ENCODE measurements at places on chromosomes 1 and 21.

- DNase-seq: no peak
These were observed 66.0 kb downstream of the BCAR3 start for GRCh38 chr1:93615582-93616150.

DNA sequence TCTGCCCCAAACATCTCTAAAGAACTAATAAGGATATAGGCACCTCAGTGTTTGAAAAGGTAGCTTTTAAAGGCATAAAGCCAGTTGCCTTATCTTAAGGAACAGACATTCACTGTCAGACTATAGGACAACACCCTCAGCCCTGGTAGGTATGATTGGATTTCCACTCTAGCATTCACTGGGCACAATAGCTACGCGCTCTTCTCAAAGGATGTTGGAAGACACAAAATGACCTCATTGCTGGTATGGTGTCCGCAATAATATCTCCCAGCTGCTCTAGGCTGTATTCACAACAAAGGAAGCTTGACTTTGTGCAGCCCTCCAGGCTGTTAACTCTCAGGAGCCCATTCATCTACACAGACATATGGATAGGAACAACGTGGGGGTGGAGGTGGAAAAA is 119.4 kb upstream of the CXADR start:
- no peak for DNase-seq

DNA sequence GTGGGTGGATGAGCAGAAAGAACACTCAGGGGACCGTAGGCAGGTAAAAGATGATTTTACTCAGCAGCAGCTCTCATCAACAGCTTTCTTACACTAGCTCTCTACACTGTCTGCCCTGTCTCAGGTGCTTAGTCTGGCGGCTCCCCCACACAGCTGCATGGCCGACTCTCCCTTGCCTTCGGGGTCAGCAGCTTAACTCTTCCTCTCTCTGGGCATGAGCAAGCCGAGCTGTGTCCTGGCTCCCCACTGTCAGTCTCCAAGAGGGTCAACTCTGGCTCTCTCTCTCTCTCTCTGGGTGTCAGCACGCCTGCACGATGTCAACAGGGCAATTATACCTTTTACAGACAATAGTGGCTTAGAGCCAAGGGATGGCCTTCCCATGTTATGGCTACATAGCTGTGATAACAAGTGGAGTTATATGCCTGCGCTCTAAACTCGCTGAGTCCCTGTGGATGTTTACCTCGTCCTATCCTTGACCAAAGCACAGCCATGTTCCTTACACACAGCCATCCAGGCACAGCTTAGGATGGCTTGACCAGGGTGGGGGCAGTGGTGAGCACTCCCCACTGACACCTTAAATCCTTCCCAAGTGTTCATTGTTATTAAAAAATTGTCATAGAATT is 3.1 kb upstream of the BCL10 start:
- no peak for DNase-seq

GRCh38 chr1:177281901-177282300 is 111.1 kb downstream of the BRINP2 start:
- no peak for DNase-seq

GRCh38 chr21:44390886-44391285 is 37.5 kb downstream of the TRPM2 start:
- DNase-seq: no peak

DNA sequence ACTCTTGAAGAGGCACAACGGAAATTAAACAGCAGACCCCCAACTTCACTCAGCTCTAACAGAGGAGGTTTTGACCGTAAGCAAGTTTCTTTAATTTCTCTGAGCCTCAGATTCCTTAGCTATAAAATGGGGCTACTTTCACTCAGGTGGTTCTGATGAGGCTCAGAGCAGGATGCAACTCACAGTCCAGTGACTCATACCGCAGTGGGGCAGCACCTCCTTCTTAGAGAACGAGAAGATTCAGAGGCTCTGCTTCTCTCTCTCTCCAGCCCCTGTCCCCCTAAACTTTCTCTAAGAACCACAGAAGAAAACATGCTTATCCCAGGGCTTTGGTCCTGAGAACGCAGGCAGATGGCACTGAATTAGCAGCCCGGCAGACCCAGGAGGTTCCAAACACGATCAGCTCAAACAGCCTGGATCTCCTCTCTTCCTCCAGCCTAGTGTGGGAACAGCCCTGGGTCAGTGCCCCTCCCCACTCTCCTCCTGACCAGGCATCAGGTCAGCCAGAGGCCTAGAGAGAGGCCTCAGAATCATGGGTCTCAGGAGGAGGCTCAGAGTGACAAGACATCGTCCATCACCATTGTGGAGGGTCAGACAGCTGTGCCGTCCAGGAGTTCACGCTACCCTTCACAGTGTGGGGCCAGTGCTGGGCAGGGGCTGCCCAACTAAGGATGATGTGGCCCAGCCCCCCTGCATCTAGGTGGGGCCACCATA is 433.0 kb downstream of the PTPRU start:
- DNase-seq: no peak

- DNase-seq: no peak
These were observed 12.1 kb downstream of the BLACAT1 start for GRCh38 chr1:205443585-205444299.

GRCh38 chr21:17488620-17489019 is 24.2 kb upstream of the CXADR start:
- DNase-seq: no peak

DNA sequence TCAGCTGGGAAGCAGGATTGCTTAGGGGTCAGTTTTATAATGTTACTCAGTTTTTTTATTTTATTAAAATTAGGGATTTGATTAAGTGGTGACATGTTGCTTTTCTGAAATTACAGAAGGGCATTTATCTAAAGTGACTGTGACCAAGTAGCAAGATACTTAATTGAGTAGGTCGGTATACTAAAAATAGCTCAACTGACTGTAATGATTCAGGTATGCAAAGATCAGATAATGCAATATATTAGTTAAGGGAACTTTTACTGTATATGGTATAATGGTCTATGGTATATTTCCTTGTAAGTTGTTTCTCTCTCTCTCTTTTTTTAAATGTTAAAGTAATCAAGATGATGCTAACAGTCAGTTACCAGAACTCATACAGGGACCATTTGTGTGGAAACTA is 26.2 kb downstream of the RLF start:
- DNase-seq: no peak

DNA sequence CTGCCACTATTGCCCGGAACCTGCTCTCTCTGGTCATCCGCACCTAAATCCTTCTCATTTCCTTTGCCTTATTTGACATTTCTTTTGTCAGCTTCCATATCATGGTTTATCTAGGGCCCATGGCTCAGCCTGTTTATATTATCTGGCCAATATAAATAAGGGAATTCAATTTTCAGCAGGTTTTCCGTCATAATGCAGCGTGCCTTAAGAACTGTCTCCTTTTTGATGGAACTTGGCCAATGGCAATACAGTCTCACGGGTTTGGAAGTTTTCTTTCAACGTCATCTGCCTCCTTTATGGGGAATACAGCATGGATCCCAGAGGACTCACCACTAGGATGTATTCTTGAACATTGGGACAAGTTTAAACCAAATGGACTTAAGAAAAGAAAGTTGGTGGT is 77.8 kb upstream of the KIAA0040 start:
- DNase-seq: no peak

DNA sequence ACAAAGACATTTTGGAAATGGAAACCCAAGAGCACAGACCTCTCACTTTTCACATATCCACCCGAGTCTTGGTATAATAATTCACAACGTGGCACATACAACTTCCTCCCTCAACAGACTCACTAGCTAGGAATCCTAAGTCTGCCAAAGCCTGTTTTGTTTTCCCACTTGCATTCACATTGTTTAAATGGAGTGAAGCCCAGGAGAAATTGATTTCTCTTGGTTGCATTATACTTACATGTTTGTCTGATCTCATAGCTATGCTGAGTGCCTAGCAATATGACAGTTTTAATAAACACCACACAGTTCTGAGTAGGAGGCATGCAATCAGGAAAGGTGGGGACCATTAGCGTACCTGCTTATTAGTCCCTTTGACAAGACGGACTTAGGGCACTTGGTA is 348.6 kb upstream of the ADGRL4 start:
- DNase-seq: no peak

DNA sequence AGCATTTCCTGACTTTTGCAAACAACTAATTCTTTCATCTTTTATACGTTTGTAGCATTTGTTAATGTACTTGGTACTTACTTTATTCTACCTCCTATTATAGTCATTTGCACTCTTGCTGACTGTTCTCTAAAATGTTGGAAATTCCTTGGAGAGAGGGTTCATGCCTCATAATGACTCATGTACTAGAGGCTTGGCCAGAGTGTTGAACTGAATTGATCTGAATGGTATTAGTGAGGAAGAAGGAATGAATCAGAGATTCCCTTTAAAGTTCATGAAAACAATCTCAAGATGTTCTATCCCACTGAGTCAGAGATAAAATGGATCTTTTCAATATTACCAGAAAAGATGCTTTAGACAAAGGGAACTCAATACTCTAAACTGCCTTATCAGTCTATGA is 383.4 kb downstream of the SEC16B start:
- DNase-seq: no peak

DNA sequence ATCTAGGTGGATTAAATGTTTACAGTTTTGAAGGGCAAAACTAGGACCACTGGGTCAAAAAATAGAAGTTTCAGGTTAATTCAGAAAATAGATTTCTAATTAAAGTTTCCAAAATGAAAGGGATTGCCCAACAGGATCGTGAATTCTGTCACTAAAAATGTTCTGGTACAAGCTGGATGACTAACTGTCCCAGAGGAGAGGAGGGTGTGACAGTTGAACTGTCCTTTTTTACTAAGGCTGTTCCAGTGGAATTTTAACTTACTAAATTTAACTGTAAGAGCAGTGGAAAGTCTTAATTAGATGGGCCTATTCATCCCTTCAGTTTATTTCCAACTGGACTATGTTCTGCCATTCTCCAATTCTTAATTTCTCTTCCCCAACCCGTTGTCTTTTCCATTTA is 7.2 kb downstream of the SNX7 start:
- DNase-seq: no peak

GRCh38 chr1:195188821-195189220 is 1419.4 kb downstream of the KCNT2 start:
- no peak for DNase-seq

DNA sequence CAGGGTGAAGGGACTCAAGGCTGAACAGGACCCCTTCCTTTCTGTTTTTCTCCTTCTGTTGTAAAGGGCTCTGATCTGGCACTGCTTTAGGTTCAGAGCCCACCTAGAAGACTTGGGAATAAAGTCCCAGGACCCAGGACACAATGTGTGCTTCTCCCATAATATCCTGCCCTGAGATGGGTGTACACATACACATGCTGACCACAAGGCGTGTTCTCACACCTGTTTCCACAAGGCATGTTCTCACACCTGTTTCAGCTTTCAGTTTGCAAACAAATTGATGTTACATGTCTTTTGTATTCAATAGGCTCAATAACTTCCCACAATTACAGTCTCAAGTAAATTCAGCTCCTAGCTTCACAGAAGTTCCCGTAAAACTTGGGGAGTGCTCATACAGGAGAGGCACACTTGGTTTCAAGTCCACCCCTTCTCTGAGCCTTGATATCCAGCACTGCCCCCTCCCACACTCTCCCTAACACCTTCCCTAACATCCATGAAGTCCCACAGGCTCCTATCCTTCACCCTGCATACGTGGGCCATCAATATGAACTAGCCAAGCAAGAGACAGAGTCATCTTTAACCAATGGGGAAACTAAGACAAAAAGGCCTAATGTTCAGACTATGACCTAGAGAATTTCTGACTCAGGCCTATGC is 41.7 kb downstream of the ERI3 start:
- DNase-seq: no peak

- no peak for DNase-seq
These were observed 21.6 kb downstream of the PSEN2 start for GRCh38 chr1:226891846-226892523.

DNA sequence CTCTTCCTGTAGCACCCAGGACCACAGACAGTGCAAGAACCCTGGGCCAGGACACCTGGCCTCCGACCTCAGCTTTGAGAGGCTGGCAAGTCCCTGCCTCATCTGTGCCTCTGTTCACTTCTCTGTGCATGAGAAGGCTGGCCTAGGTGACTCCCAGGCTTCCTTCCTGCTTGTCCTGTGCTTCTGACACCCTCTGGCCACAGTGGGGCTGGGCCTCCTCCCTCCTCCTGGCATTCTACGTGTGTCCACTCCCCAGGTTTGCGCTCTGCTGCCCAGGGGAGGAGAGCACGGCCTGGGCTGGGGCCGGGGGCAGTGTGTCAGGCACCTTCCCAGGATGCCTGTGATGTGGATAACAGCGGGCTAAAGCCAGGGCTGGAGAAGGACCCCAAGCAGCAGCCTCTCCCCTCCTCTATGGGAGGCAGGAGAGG is 30.3 kb upstream of the PKP1 start:
- DNase-seq: no peak

- DNase-seq: no peak
These were observed 104.0 kb downstream of the PAX7 start for GRCh38 chr1:18734461-18735223.

DNA sequence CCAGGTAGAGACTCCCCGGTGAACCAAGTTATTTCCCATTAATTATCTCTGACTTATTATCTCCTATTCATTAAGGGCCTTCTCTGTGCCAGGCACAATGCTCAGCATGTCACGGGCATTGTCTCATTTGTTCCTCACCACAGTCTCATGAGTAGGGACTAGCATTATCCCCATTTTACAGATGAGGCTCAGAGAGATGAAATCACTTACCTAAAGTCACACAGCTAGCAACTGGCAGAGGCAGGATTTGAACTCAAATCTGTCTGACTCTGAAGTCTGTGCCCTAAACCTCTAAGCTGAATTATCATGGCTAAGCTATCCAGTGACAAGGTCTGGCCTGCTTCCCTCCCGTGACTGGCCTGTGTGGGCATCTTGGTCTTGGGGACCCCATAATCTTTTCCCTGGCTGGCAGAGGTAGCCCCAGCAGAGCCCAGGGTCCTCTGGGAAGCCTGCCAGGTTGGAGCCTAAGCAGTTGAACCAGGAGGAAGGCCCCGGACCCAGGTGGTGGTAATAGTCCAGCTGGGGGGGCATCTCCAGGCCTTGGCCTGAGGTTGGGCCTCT is 4.5 kb downstream of the MAP7D1 start:
- no peak for DNase-seq

DNA sequence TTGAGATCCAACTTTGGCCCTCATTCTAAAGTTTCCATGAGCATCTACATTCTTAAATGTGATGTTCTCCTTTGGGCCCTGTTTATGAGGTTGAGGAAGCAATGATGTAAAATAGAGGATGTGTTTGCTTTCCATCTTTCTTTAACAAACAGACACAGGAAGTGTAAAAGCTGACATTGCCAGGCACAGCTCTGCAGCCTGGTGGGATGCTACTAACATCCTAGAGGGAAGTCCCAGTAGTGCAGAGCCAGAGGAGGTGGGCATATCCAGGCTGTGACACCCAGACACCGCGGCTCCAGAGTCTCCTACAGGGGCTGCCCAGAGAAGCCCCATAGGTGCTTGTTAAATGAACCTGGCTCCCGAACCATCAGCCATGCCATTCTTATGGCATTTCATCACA is 16.2 kb downstream of the OLFML2B start:
- no peak for DNase-seq

GRCh38 chr1:94778808-94779207 is 41.3 kb upstream of the SLC44A3 start:
- DNase-seq: no peak

- DNase-seq: no peak
These were observed 5.0 kb downstream of the PTPRC start for GRCh38 chr1:198643808-198644207.

GRCh38 chr1:64343823-64344190 is 126.1 kb upstream of the CACHD1 start:
- DNase-seq: no peak

Measured in activated gamma-delta T cell treated with anti-CD3 and anti-CD28 coated beads, Interleukin-2, amount 50 U/mL, for 16 hours (primary cell).